Activated CD8-positive, alpha-beta memory T cell treated with anti-CD3 and anti-CD28 coated beads, Interleukin-2, amount 50 U/mL, for 48 hours (primary cell): ENCODE measurements at places on chromosomes 7 and 10.

- no peak for DNase-seq
Measured at GRCh38 chr7:95191795-95192194, 132.5 kb downstream of the PON1 start.

GRCh38 chr7:22831602-22832305 is 9.1 kb upstream of the TOMM7 start:
- no peak for DNase-seq

GRCh38 chr7:23895666-23896096 is 185.7 kb downstream of the STK31 start:
- no peak for DNase-seq

DNA sequence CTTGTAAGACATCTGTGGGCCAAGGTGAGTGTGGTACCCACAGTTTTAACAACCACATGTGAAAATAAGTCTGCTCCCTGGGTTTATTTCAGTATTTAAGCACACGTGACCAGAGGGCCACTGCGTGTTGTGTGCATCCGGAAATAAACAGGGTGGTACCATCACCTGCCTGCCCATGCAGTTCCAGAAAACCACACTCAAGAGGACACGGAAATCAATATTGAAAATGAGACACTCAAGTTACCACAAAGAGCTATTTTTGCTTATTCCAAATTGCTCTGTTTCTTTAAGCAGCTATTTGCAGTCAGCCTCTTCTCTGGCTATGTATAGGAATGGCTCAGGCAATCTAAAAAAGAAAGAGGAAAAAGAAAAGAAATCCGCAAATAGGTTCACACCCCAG is 71.8 kb upstream of the LOXL4 start:
- no peak for DNase-seq
